Right lung (tissue), 10 donors: ENCODE measurements at places on chromosomes 6 and 20.

DNA sequence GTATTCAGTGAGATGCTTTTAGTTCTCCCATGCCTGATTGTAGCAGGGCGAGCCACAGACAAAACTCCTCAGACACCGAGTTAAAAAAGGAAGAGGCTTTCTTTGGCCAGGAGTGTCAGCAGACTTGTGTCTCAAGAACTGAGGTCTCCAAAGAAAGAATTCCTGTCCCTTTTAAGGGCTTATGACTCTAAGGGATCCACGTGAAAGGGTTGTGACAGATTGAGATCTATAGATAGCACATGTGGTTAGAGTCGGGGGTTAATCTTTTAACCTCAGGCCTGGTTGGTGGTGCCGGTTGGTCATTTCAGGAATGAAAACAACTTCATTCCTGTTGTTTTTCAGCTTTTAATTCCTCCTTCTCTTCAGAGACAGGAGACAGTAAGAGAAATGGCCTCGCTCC is 168.8 kb upstream of the GRIK2 start:
- DNase-seq: no peak

DNA sequence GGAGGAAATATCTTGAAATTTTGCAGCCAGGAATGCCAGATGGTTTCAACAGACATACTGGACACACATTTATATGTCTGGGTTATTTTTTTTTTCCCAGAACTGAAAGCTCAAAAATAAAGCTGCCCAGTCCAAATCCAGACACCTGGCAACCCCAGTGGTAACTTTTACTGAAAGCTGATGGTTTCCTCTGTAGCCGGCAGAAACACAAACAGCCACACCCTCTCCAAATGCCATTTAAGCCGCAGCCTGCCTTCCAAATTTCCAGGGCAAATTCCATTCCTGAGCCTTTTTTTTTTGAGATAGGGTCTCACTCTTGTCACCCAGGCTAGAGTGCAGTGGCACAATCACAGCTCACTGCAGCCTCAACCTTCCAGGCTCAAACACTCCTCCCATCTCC is 6.5 kb upstream of the PREX1 start:
- DNase-seq: no peak

DNA sequence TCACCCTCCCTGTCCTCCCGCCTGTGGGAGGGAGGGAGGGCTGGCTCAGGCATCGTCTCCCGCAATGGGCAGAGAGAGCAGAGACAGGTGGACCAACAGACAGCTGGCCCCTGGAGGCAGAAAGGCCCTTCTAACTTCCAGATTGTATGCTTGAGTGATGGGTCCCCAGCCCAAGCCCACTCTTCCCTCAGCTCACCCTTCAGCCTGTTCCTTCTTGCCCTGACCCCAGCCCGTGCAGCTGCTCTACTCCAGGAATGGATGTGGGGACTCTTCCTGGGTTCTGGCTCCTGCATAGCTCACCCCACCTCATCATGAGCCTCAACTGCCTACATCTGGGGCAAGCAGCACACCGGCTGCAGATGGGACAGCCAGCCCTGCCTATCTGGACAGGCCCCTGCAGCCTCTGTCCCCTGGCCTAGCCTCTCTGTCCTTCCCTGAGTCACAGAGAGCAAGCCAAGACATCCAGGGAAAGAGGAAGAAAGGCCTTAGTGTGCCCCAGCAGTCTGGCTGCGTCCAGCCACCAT is 11.5 kb upstream of the SLC22A7 start:
- no peak for DNase-seq

GRCh38 chr20:49674383-49675352 is 39.0 kb downstream of the B4GALT5 start:
- DNase-seq: no peak

DNA sequence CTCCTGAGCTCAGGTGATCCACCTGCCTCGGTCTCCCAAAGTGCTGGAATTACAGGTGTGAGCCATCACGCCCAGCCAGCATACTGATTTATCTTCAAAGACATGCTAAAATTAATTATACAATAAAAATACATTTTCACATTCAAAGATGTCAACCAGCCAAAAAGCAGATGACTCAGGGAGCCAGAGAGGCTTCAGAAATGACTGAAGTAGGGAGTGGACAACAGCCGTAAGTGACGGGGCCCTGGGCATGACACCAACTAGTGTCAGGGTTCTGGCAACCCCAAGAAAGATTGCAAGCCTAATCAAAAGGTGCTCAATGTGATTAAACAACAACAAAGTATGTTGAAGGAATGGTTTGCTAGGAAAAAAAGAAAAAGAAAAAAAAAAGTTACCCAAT is 28.4 kb downstream of the GPLD1 start:
- DNase-seq: no peak

DNA sequence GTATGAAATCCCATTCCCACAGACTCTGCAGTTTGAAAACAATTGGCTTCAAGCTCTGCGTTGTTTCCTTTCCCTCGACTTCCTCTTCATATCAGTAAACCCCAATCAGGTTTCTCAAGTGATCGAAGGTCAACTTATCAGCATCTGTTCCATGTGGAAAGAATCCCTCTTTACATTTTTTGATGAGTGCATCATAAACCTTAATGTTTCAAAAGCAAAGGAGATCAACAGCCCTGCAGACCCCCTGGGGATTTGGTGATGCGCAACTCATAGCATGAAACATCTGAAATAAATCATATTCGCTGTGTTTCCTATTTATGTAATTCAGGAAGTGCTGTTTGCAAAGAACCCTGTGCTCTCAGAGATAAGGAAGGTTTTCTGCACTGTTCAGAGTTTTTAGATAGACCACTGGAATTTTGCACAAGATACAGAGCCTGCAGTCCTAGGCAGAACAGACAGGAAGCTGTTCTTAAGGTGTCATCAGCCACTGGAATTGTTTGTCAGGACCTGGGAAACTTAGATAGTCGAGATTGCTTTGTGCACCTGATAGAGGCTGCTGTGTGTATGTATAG is 216.0 kb downstream of the HIVEP2 start:
- DNase-seq: no peak

GRCh38 chr6:35148167-35148741 is 7.1 kb upstream of the TCP11 start:
- DNase-seq: no peak
